IMR-90 (cell line): ENCODE measurements at places on chromosomes 11 and 22. TPM values are rescaled to one million over a fixed set of nuclear protein-coding genes. Genes with fewer than 3 reads are reported as not detected.

DNA sequence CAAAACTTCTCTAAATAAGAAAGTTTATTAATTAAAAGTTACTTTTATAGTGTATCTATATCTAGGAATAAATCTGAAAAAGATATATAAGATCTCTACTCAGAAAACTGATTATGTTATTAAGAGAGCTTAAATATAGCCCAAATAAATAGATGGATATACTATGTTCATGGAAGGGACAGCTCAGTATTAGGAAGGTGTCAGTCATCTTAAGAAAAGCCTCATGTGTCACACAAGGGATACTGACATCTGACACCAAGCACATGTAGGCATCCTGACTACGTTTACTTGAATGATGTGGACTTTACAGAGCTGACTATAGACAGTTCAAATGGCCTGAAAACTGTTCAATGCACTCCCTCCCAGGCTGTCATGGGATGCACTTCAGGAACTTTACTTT is 19.3 kb downstream of the PPARA start:
- no peak for DNase-seq

GRCh38 chr22:29195964-29196666 is 9.6 kb upstream of the EMID1 start:
- DNase-seq, result no peak

DNA sequence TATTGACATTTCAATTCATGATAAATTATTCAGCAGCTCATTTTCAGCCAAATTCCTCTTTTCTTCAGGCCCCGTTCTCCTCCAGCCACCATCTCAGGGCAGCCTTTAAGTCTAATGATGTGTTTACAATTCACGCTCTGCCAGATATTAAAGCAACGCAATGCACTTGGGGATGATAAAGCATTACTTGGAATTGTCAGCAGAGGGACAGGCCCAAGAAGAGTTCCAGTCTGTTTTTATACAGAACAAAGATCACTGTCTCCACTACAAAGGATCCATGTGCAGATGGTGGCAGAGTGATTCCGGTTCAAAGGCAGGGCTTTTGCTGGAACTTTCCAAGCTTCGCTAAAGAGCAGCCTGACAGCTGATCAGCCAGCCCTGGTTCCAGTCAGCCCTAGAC is 13.6 kb upstream of the GALNT18 start:
- DNase-seq, result no peak

- DNase-seq, result no peak
Observed at GRCh38 chr22:35230417-35230816, 26.9 kb upstream of the HMGXB4 start.

Gene CASP5
- polyA plus RNA-seq, result not detected in 2 replicates
